ENCODE measurements at places on chromosomes 6 and 20.

DNA sequence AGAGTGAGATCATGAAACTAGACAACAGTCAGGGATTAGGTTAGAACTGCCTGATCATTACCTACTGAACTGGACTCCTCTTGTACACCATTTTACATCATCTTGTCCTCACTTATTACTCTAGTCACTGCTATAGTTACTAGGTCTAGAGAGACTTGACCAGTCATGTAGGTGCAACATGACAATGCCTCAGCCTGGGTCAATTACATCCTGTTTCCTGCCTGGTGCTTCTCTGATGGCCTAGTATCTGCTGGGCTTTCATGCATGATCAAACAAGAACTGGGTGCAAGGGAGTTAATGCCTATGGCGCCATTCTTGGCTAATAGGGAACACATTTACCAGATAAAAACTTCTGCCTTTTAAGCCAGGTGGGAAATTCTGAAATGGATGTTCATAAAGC lies 39.2 kb upstream of the MMS22L start:
- no peak for DNase-seq

GRCh38 chr6:83838727-83839126 lies 14.4 kb upstream of the RIPPLY2 start:
- no peak for DNase-seq

GRCh38 chr6:19830171-19830570 lies 7.0 kb upstream of the ID4 start:
- DNase-seq = peak; percentile 36

GRCh38 chr6:85134172-85134571 lies 315.7 kb upstream of the NT5E start:
- no peak for DNase-seq

GRCh38 chr6:149383371-149383770 lies 16.7 kb upstream of the SUMO4 start:
- no peak for DNase-seq

DNA sequence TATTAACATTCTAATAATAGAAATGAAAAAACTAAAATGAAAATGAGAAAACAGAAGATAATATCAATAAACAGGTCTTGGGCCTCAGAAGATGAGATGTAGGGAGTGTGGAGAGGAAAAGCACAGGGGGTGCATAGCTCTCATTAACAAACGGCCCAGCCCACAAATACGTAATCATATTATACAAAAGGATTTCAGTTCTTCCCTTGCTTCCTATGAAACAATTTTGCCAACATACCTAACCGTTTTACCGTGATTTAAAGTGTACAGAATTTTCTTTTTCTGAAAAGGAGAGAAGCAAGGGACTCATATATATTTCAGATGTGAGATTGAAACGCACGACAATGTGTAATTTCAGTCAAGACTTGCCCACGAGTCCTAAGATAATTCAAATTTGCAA lies 136.0 kb downstream of the HFE start:
- peak; percentile 34 for DNase-seq

DNA sequence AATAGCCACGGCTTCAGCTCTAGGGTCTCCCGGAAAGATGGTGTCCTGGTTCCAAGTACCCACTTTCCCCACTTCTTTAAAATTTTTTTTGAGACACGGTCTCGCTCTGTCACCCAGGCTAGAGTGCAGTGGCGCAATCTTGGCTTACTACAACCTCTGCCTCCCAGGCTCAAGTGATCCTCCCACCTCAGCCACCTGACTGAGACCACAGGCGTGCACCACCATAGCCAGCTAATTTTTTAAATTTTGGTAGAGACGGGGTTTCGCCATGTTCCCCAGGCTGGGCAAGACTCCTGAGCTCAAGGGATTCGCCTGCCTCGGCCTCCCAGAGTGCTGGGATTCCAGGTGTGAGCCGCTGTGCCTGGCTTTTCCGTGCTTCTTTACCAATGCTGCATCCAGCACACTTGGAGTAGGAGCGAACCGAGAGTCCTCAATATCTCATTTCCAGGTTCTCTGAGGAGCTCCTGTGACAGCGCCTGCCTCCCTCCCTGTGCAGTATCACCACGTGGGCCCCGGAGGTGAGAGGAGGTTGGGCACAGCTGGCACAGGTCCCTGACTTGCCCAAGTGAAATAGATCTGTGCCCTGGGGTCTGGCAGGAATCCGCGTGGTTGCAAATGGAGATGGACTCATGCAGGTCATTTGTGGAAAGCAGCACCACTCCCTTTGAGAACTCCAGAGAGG lies 37.3 kb downstream of the EZR start:
- no peak for DNase-seq
